ENCODE measurements at places on chromosomes 5 and 9.

DNA sequence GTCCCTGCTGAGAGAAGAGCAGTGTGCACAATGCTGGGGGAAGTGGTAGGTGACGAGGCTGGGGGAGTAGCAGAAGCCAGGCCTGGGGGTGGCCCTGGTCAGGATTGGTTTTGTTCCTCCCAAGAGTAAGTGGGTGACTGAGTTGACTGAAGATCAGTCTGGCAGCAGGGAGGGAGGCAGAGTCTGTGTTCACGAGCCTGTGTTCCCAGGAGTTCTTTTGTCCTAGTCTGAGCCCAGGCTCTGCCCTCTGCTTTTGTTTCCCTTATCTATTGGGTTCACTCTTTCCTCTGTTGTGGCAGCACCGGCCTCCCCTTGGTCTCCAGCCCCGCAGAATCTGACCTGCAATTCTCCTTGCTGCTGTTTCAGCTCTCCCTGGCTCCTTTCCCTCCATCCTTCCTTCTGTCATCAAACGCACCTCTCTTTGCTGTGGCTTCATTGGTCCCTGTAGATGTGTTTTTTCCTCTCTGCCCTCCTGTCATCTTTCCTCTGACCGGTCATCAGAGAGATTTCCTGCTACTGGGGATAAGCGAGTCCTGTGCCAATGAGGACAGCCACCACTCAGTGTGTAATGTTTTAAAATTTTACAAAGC, 607.4 kb downstream of the KIF4B start:
- DNase-seq = no peak

- no peak for DNase-seq
These were observed 64.7 kb downstream of the MEGF10 start for GRCh38 chr5:127355337-127355736.

- DNase-seq = no peak
These were observed 324.2 kb upstream of the TRPC7 start for GRCh38 chr5:136689552-136689951.

- no peak for DNase-seq
These were observed 15.6 kb upstream of the FOXD1 start for GRCh38 chr5:73464016-73464745.

- no peak for DNase-seq
These were observed 336.8 kb upstream of the RFX3 start for GRCh38 chr9:3862561-3862960.

DNA sequence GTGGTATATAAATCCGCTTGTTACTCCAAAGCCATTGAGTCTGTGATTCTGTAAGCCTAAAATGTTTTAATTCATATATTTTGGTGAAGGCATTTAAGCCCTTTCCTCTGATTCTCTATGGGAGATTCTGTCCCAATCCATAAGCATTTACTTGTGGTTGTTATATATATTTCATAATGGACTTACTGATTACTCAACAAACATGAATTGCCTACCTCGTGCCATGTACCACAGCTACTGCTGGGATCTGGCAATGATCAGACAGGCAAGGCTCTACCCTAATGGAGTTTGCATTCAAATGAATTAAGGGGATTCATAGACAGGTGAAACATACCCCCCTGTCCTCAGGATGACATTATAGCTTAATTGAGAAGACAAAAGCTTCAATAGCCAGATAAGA, 54.5 kb downstream of the C9orf152 start:
- no peak for DNase-seq

All from A172 (cell line).